Muscle of back (tissue), 13 donors: ENCODE measurements at places on chromosomes 6 and 20.

DNA sequence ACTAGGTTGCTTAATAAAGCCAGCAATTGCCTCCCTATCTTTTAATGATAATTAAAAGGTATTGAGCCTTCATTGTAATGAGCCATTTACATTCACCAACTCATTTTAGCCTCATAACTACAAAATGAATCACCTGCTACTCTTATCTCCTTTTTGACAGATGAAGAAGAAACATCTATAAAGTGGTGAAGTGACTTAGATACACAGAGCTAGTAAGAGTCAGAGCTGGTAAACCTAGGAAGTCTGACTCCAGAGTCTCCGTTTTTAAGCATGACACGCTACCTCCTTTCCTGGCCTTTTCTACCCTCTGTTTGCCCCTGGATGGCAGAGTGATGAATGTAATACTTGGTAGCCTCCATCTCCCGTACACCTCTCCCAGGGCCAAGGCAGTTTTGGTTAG lies 93.5 kb downstream of the SPTLC3 start:
- DNase-seq = no peak

DNA sequence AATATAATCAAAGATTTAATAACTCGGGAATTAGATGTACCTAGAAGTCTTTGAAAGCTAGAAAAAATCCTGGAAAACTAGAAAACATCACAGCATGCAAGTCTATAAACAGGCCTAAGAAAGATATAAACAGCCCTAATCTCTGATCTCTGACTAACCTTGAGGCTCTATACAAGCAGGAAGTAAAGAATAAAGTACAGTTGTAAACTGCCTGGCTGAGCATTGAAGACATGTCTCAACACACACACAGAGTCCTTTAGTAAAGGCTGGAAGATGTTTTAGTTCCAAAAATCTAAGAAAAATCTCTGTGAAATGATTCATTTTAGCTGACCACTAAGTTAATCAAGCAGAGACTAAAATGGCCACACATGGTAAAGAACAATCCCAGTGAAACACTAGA lies 774.5 kb downstream of the EYS start:
- DNase-seq = no peak

GRCh38 chr20:41167481-41168253 lies 30.3 kb downstream of the PLCG1 start:
- no peak for DNase-seq

GRCh38 chr6:136812174-136812573 lies 10.2 kb upstream of the PEX7 start:
- no peak for DNase-seq

DNA sequence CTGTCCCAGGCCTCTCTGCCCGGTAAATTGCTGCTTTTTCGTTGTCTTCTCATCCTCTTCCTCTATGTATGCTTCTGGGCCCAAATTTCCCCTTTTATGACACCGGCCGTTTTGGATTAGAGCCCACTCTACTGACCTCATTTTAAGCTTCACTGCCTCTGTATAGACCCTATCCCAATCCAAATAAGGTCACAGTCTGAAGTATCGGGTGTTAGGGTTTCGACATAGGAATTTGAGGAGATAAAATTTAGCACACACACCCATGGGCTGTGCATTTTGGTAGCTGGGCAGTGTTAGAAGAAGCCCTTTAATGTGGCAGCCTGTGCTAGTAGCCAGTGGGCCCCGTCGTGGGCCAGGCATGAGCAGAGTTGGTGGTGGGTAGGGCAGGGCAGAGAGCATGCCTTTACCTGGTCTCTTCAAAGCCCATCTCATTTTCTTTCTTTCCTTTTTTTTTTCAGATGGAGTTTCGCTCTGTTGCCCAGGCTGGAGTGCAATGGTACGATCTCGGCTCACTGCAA lies 27.9 kb upstream of the EZR start:
- DNase-seq = no peak

DNA sequence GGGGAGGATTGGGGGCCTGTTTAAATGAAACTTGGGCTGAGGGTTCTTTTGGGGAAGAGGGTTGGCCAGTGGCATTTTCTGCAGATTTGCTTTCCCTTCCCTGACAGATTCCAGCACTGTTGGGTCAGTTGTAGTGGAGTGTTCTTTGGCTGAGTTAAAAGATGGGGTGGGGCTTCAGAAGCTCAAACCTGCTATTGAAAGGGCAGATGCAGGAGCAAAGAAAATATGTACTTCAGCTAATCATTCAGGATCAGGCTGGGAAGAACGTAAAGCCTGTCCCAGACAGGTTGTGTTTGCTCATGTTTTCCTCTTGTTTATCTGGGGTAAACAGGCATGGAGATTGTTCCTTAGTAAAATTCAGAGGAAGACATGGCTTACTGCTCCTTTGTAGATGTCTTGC lies 2.5 kb downstream of the SASH1 start:
- no peak for DNase-seq

DNA sequence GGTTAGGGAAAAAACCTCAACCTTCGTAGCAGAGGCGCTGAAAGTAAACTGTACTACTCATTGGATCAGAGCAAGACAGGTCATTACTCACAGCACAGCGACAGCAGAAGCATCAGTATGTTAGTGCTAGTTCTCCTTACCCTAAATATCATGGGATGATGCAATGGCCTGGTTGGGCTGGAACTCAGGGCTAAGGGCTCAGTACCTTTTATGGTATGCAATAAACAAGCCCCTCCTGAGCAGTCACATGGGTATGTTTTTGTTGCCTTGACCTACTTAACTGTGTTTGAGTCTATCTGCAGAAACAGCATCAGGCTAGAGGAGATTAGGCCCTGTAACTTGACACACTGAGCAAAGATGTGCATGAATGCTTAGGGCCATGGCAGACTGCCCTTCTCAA lies 369.4 kb upstream of the IMPG1 start:
- no peak for DNase-seq

GRCh38 chr20:40019510-40019909 lies 669.5 kb downstream of the MAFB start:
- no peak for DNase-seq

DNA sequence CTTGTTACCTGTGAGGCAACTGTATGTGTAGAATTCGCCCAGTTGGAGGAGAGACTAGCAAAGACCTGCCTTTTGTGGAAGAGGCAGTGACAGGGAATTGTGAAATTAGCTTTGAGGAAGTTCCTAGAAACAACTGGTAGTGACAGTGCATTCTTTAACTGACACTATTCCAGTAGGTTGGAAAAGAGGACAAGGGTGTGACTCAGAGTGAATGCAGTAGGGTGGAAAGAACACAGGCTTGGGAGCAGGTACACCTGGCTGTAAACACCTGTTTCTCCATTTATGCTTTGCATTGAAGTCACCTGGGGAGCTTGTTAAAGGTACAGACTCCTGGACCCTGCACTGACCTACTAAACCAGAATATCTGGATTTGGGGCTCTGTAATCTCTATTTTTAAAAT lies 295.7 kb downstream of the PHACTR1 start:
- DNase-seq = no peak

GRCh38 chr20:13142143-13142542 lies 78.9 kb upstream of the ISM1 start:
- DNase-seq = no peak

- no peak for DNase-seq
Observed at GRCh38 chr6:15672291-15672690, 9.5 kb upstream of the DTNBP1 start.

- DNase-seq = no peak
Observed at GRCh38 chr6:71034563-71035345, 77.9 kb upstream of the B3GAT2 start.

DNA sequence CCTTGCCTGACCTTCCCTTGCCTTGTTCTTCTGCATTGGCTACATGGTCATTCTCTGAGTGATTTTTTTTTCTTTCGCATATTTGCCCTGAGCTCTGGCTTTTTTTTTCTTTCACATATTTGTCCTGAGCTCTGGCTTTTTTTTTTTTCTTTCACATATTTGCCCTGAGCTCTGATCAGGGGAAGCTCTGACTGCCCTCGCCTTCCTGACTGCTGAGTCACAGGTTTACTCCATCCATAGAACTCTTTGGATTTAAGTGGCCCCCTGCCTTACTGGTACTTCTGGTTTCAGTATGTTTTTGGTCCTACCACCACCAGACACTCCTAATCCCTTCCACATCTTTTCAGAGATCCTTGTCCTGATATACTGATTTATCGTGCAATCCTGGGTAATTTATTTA lies 201.1 kb downstream of the OGFRL1 start:
- no peak for DNase-seq
